ENCODE measurements at places on chromosomes 4 and X.

DNA sequence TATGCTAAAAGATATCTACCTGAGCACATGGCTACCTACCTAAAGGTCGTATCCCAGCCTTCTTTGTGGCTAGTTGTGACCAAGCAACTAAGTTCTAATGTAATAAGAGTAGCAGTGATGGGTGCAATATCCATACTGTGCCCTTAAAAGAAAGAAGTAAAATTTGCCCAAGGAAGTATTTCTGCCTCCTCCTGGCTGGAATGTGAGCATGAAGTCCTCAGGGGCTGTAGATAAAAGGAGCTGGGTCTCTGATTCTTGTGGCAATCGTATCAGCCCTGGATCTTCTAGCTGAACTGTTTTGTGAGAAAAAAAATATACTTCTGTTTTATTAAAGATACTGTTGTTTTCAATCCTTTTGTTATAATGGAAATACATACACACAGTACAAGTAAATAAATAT, 217.4 kb downstream of the GPAT3 start:
- no peak for DNase-seq

DNA sequence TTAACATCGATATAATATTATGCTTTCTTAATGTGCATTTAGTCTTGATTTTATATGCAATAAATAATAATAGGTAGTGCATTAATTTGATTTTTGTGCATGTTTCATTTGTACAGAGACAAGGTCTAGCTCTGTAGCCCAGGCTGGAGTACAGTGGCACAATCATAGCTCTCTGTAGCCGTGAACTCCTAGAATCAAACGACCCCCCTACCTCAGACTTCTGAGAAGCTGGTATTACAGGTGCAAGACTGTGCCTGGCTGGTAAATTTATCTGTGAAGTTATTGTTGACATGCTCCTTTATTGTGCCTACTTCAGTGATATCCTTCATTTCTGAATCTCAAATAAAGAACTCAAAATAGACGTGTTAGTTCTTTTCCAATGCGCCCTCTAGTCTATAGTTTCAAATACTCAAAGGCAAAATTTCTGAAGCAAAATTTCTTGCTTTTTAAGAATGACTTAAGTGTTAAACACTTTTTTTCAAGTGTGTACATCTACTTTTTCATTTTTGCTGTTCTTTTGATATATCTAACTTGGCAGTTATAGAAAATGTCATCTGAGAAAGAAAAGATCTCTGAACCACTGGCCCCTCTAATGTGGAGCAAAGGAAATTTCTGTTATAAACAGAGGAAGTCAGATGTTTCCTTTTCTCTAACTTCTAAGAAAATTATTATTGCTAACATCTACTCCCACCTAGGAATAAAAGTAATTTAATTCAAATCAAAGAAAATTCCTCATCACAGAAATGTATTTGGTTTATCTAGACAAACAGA, 28.3 kb upstream of the GUCY1A1 start:
- no peak for DNase-seq

DNA sequence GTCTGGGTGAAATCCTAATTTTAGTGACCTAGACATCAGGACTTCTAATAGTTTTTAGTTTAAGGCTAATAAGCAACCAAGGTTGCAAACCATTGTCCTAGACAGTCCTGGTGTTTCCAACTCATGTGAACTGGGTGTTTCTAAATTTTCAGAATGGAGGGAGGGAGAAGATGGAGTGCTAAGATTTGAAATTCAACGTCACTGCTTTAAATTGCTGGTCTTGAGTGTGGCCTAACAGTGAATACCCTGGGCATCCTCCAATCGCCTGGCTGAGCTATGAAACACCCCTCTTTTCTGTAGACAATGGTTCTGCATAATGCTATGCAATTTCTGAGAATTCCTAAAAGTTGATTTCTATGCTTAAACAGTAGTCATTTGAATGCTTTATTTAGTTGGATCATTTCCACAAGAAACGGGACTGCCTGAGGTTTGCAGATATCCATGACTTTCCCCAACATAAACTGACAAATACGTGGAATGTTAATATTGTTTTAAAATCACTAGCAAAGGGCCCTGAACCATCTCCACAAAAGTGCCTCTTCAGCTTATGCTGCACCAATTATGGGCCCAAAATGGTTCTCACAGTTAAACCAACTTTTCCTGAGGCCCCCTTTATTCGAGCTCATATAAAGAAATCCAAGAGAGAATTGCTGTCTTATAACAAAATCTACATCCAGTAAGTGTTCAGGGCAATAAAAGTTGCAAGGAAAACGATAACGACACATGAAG, 1.1 kb downstream of the FBXL5 start:
- no peak for DNase-seq

GRCh38 chrX:109643687-109644086, 18.7 kb upstream of the KCNE5 start:
- no peak for DNase-seq

- no peak for DNase-seq
Observed at GRCh38 chrX:9048801-9049200, 14.9 kb upstream of the FAM9B start.

GRCh38 chr4:24917076-24917856, 4.4 kb upstream of the CCDC149 start:
- no peak for DNase-seq

DNA sequence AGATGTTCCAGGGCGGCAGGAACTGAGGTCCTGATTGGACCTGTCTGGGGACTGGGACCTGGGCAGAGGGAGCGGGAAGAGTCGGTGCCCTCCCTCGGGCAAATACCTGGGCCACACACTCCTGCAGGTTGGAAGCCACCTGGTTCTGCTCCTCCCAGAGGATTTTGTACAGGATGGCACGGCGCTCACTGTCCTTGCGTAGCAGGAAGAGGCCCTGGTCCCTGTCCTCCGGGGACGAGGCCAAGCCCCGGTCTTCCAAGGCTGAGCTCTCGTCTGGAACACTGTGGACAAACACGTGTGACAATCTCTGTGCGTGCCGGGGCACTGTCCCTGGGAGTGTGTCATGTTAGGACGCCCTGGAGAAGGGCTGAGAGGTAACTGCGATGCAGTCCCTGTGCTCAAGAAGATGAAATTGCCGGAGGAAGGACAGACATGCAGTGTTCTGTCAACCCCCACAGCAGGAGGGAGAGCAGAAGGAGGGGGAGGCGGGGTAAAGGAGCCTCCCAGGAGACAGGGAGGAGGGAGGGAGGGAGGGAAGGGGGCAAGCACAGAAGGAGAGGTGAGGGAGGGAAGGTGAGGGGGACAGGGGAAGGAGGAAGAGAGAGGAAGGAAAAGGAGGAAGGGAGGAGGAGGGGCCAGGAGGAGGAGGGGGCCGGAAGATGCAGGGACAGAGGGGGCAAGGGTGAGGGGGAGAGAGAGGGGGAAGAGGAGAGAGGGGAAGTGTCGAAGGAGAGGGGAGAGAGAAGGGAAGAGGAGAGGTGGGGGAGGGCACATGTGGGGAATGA, 29.0 kb downstream of the PDHA1 start:
- no peak for DNase-seq

- no peak for DNase-seq
Observed at GRCh38 chrX:18833071-18833731, 125.8 kb downstream of the PPEF1 start.

GRCh38 chrX:1506916-1507315, 30.1 kb downstream of the P2RY8 start:
- no peak for DNase-seq

- no peak for DNase-seq
Observed at GRCh38 chr4:122765692-122766352, 33.3 kb downstream of the BBS12 start.

- DNase-seq = no peak
Observed at GRCh38 chr4:83230928-83231327, 53.7 kb downstream of the COQ2 start.

DNA sequence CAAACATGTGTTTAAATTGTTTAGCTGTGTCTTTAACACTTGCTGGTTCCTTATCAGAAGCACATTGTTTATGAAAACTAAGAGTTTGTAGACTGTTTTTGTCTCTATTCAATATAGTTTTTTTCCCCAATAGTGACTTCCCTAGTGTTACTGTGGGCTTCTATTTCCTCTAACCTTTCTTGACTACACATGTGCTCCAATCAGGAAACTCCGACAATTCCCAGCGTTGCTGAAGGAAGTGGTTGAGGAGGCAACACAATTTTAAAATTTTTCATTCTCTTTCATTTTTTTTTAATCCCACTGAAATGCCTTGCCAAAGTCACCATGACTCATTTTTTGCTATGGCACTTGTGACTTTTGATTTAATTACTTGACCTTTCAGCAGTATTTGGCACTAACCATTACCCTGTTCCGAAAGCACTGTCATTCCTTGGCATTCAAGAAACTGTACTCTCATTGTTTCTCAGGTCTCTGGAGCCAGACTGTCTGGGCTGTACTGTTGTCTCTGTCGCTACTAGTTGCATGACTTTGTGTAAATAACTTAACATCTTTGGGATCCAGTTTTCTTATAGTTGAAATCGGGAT, 67.6 kb upstream of the FREM3 start:
- DNase-seq = no peak

DNA sequence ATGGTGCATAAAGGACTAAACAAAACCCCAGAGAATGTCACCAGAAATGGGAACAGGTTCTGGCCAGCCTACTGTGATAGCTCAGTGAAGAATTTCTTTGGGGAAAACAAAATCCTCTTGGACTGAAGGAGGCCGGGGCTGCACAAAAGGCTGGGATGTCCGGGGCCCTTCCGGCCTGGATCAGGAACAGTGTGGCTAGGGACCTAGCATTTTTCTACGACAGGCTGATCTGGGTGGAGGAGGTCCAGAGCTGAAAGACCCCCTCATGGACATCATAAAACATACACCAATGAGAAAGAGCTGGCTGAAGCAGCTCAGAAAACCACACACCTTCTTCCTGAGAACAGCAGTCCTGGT, 94.7 kb downstream of the BCOR start:
- no peak for DNase-seq
